ENCODE measurements at places on chromosomes 1 and 21.

GRCh38 chr1:69706473-69706872 is 138.8 kb downstream of the LRRC7 start:
- DNase-seq: no peak

DNA sequence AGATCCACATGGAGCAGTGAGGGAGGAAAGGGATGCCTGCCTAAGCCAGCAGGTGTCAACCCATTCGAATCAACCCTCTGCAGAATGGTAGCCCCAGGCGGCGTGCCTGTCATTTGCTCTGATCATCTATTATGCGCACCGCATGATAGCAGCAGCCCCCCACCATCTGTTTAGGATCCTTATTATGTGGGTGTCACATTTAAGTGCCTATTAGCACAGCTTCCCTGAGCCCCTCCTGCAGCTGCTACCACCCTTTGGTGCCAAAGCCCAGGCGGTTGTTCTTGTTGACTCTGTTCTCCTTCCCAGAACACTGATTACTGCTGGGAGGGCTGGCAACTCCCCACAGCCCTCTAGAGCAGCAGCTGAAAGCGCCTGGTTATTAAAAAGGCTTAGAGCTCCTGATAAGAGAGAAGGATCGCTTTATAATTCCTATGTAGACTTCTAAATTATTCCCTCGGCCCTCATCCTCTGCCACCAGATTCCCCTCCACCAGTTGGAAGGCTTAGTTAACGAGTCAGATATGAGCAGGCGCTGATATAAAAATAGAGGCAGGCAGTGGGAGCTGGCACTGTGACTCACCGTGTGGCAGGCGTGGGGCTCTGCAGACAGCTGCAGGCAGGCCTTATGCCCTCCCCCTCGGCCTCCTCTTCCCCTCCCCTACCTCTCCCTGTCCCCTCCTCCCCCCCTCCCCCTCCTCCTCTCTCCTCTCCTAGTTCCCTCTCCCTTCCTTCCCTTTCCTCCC is 23.0 kb downstream of the ACTA1 start:
- DNase-seq: peak; percentile 79

- DNase-seq: no peak
These were observed 80.3 kb downstream of the TMEM200B start for GRCh38 chr1:29043274-29043965.

DNA sequence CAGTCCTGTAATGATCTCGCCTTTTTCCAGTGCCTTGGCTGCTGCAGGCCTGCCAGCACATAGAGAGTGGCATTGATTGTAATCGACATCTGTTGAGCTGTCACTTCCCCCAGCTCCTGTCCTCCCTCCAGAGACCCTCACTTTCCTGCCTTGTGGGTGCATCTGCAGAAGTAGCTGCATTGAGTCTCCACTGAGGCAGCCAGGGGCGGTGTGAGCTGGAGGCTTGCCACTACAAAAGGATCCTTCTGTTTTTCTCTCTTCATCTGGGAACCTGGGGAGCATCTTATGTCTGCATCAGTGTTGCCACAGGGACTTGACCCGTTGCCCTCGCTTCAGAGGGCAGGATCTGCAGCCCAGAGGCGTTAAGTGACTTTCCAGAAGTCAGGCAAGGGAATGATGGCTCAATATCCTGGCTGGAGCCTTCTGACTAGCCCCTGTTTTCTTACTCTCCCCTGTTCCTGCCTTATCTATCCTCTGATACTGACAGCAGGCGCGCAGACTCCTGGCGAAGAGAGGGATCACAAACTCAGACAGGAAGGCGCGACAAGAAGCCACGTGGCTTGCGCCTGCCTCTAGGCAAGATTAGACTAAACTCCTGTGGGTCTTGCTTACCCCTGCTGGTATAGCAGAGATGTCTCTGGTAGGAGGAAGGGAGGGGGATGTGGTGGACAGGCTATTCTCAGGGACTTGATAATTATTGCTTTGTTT is 13.3 kb upstream of the FMOD start:
- DNase-seq: peak; percentile 82

DNA sequence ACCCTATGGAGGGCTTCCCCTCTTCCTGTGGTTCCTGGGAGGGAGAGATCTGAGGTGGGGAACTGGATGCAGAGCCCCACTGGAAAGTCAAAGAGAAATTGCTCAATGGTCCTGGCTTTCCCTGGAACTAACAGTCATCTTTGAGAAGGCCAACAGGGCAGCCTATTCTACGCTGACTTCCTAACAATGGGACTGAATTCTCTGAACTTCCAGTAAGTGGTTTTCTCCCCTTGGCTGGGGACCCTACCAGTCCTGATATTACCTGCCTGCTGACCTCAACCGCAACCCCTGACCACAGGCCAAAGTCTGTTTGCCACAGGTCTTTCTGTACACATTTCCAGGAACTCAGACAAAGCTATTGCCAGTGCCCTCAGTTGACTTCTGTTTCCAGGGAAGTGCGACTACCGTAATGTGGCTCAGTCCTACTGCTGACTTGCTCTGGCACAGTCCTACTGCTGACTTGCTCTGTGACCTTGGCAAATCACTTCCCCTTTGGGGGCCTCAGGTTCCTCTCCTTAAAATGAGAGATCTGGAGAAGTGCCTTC is 55.3 kb downstream of the C8B start:
- no peak for DNase-seq

GRCh38 chr1:12617901-12618660 is at the start of gene DHRS3:
Gene DHRS3 (minus strand): TSS chr1:12618210. CDS start chr1:12617348, 862 bp downstream.
- DNase-seq: peak; percentile 87

- peak; percentile 55 for DNase-seq
These were observed 1.5 kb downstream of the STYXL2 start for GRCh38 chr1:167095368-167095767.

GRCh38 chr1:7960165-7960564 is 1.3 kb upstream of the PARK7 start:
- DNase-seq: no peak

- no peak for DNase-seq
These were observed 155.3 kb downstream of the ADSS2 start for GRCh38 chr1:244296447-244296846.

- DNase-seq: no peak
These were observed 42.2 kb downstream of the OLIG1 start for GRCh38 chr21:33112151-33112550.

GRCh38 chr1:76547916-76548315 is 319.4 kb upstream of the ST6GALNAC5 start:
- DNase-seq: no peak

GRCh38 chr1:3240524-3241235 is 171.7 kb downstream of the PRDM16 start:
- DNase-seq: peak; percentile 55

- no peak for DNase-seq
These were observed 8.9 kb downstream of the RBM15 start for GRCh38 chr1:110348050-110348449.

DNA sequence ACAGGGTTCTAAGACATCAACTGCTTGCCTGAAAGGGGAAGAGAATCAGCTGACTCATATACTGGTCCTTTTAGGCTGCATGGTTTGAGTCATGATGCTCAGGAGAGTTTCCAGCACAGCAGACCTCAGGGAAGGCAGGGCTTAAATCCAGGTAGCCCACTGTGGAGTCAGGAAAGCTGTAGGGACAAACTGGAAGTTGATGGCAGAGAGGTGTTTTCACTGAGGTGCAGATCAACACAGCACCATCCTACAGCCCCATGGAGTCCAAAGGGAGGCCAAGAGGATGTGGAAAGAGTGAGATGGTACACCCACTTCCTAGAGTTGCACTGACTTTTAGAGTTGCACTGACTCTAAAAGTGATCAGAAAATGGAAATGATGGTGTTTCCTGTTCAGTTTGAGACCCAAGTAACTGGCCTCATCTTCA is 252.4 kb upstream of the DUSP10 start:
- DNase-seq: no peak

DNA sequence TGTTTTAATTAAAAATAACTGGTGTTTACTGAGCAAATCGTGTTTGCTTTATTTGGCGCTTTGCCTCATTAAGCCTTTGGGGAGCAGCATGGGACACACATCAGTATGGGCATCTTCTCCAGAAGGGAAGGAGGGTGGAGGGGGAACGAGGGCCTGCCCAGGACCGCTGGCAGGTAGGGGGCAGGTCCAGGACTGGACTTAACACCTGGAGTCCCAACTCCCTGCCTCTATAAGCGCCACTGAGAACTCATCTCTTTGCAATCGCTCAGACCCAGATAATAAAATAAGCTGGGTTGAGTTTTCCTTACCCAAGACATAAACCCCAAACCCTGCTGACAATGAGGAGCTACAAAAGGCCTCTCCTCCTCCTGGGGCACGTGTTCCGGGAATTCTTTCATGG is 15.1 kb downstream of the ABCG1 start:
- no peak for DNase-seq

- DNase-seq: no peak
These were observed 258.2 kb upstream of the C1orf105 start for GRCh38 chr1:172162236-172162635.

GRCh38 chr1:8821084-8821483 is 3.6 kb upstream of the RERE start:
- DNase-seq: no peak

DNA sequence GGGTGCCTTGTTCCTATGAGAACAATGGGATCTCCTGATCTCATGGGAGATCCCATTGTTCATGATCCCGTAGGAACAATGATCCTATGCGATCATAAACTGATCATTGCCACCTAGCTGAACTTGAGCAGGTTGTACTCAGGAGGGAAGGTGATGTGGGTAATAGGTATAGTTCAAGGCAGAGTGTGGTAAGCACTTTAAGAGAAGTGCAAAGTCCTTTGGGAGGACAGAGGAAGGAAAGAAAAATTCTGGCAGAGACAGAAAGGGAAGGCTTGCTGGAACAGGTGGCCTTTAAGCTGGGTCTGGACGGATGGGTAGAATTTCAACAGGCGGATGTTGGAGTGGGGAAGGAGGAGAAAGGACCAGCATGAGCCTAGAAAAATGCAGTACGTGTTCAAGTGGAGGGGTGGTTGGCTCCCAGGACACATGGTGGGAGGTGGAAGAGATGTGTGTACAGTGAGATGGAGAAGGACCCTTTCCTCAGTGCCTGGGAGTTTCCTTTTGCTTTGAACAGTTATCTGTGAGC is 22.3 kb downstream of the GREM2 start:
- no peak for DNase-seq

DNA sequence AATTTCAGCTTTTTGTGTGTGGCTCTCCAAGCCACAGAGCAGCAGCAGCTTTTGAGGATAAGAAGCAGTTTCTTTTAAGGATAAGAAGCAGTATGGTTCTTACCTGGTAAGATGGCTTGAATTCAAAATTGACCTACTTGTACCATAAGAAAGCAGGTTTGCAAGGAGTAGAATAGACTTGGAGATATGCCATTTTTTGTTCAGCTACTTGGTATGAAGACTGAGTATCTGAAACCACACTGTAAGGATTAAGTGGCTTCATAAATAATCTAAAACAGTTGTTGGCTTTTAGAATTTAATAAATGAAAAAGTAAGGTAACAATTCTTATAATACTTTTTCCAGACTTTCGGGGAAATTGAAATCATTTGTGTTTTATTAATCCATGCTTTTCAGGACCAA is 74.2 kb downstream of the ATF6 start:
- DNase-seq: no peak

DNA sequence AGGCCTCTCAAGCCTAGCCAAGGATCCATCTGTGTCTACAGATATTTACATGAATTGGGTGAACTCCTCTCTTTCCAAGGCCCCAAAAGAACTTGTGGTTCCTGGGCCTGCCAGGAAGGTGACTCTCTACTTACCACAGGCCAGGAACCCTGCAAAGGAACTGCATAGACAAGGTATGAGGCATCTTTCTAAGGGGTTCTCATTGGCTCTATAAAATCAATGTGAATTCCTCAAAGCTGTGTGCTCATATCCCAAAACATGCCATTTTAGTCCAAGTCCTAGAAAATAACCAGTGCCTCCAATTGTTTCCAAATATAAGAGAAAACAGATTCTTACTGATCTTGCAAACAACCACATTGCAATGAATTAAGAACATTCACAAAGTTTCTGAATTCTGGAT is 39.9 kb upstream of the RGL1 start:
- no peak for DNase-seq

GRCh38 chr1:36834586-36834985 is 199.7 kb downstream of the GRIK3 start:
- DNase-seq: no peak

DNA sequence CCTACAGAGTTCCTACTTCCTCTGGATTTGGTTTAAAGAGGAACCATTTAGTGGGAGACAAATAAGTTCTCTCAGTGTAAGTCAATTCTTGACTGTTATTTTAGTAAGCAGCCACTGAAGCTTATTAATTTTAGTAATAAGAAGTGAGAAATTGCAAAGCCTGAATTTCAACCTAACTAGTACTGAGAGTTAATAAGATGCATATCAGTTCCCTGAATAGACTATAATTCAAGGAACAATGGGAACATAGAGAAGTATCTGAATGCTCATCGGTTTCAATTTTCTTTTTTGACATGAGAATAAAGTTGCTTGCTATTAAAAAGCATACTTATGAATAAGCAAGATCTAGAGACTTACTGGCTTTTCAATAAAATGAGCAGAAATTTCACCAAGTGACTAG is 8.0 kb upstream of the PPT1 start:
- no peak for DNase-seq

GRCh38 chr1:221510793-221511503 is 230.9 kb downstream of the DUSP10 start:
- DNase-seq: no peak

- DNase-seq: no peak
These were observed 466.2 kb upstream of the PBX1 start for GRCh38 chr1:164092603-164093353.

GRCh38 chr1:205499789-205500188 is 4.7 kb upstream of the CDK18 start:
- no peak for DNase-seq

DNA sequence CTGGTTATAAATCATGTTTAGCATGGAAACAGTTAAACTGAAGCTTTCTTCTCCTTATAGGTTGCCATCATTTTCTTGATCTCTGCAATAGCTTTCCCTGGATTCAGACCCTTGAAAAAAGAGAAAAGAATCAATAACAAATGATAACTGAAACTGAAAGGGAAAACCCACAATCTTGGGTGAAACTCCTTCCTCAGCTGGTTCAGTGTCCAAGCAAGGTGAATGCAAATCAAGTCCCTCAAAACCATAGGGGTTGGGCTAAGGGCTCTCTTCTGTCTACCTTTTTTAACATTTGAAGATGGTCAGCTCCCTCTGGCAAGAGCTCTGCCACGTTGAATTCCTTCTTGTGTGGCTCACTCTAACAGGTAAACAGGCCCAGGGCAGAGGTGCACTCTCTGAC is 7.1 kb upstream of the ATP13A2 start:
- DNase-seq: no peak

DNA sequence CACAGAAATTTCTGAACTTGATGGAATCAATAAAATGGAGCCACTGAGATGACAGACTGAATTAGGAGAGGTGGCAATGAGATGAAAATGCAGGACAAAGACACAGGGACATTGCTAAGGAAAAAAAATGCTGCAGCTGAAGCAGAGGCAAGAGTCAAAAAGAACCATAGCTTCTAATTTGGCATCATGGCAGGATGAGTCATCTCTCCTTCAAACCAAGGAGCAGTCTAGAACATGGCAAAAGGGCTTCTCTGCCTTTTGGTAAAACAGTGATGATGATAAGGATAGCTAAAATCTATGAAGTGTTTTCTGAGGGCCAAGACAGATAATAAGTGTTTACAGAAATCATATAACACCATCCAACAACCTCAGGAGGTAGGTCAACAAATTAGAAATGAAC is 16.8 kb downstream of the SLC19A2 start:
- DNase-seq: no peak

- DNase-seq: no peak
These were observed 64.3 kb upstream of the HOOK1 start for GRCh38 chr1:59750328-59751003.

- DNase-seq: no peak
These were observed 127.8 kb upstream of the ADAR start for GRCh38 chr1:154735804-154736168.

GRCh38 chr1:241715956-241716355 is 63.9 kb downstream of the WDR64 start:
- no peak for DNase-seq

GRCh38 chr21:37253991-37254390 is 13.1 kb downstream of the VPS26C start:
- no peak for DNase-seq

Data from Right ventricle myocardium inferior (tissue), 1 donor.